Stimulated activated memory B cell treated with anti-CD40 and anti-IgM and Interleukin-4, amounts not matched to agents 10 μg/mL and 1 μg/mL and 100 μg/mL, for 72 hours (primary cell): ENCODE measurements at places on chromosomes 7 and 10.

- ATAC-seq, result no peak
Measured at GRCh38 chr10:3745521-3745920, 39.5 kb downstream of the KLF6 start.

DNA sequence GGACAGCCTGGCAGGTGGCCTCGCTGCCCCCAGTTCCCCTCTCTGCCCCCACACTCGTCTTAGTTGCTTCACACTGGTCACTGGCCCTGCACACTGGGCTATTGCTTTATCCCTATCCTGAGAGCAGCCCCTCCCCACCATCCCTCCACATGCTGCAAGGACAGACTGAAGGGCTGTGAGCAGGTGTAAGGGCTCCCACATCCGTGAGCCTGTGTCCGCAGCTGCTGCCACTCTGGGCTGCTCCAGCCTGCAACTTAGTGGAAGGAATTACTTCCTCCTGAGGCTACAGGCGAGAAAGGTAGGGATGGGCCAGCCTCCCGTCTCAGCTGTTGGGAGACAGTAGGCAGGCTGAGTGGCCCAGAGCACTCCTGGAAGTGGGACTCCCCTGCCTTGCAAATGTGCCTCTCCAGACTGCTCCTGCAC lies 3.8 kb downstream of the RARRES2 start:
- no peak for ATAC-seq

GRCh38 chr7:40643664-40644063 lies 508.9 kb downstream of the SUGCT start:
- ATAC-seq, result no peak

DNA sequence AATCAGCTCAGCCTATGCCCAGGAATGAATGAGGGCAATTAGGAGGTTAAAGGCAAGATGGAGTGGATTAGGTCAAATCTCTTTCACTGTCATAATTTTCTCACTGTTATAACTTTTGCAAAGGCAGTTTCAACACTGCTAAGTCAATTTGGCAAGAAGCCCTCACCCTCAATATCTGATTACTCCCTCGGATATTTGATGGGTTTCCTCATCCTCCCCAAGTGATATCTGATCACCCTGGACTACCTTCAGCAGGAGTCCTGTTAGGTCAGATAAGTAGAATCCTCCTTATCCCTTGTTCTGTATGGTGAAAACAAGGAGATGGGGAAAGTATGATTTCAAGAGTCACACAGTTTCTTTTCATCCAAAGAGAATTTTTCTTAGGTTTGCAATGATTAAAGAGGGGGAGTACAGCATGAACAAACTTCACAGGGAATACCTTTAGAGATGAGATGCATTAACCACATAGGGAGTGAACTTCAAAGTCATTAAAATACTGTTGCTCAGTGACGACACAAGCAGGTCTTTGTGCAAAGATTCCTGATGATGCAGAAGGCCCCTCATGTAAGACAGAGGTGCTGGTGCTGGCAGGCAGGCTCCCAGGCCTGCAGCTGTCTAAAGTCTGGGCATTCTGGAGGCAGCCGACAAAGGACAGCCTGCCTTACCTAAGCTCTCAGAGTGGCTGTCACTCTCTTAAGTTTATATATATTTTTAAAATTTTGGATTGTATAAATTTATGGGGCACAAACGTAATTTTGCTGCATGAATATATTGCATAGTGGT lies 75.4 kb upstream of the POM121L12 start:
- no peak for ATAC-seq

DNA sequence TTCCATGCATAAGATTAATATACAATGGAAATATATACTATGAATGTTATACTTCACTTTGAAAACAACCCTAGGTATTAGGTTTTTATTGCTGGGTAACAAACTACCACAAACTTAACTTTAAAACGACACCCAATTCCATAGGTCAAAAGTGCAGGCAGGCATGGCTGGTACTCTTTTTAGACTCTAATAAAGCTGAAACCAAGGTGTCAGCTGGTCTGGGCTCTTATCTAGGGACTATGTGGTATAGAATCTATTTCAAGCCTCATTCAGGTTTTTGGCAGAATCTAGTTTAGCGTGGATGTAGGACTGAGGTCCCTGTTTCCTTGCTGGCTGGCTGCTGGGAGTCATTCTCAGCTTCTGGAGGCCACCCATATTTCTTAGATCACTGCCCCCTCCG lies 65.0 kb upstream of the TMEM168 start:
- no peak for ATAC-seq

- no peak for ATAC-seq
Measured at GRCh38 chr10:34739915-34740314, 75.2 kb downstream of the PARD3 start.
